ENCODE measurements at places on chromosomes 2 and 18.
A peak's percentile ranks its signal among the peaks of the same experiment; 100 is the strongest.

DNA sequence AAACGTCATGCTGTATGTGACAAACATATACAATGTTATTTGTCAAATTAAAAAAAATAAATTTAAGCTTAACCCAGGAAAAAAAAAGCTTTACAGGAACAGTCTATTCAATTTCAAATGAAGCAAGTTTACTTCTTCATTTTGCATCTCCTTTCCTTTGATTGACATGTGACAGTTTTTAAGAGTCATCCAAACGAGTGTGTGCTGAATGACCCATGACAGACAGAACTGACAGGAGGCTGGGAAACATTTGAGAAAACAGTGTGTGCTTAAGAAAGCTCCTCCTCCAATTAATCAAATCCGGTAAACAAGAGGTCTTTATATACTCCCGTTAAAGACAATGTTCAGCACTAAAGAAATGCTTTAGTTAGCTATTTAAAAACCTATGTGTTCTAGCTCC lies 177.7 kb downstream of the SRBD1 start:
- no peak for DNase-seq

GRCh38 chr2:156562124-156562523 lies 125.9 kb downstream of the GPD2 start:
- no peak for DNase-seq

- no peak for DNase-seq
These were observed 28.0 kb downstream of the CNGA3 start for GRCh38 chr2:98374286-98374685.

GRCh38 chr2:17877811-17878280 lies 621 bp upstream of the KCNS3 start:
- no peak for DNase-seq

DNA sequence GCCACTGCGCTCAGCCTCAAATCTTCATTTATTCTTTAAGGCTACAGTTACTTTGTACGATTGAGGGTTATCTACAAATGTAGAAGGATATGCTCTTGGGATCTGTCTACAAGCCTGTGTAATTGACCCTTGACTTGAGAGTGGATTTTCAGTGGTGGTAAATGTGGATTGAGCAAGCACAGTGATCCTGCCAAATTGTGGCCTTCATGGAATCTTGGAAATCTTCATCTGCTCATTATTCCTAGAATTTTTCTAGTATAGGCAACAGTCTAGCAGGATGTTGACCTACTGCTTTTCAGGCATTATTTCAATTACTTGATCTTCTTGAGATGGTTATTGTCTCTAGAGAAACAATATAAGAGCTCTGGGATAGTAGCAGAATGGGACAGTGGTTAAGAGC lies 226.1 kb upstream of the REV1 start:
- no peak for DNase-seq

GRCh38 chr2:187266645-187267044 lies 181.4 kb downstream of the CALCRL start:
- no peak for DNase-seq

GRCh38 chr2:233882353-233882752 lies 14.2 kb upstream of the MSL3B start:
- no peak for DNase-seq

DNA sequence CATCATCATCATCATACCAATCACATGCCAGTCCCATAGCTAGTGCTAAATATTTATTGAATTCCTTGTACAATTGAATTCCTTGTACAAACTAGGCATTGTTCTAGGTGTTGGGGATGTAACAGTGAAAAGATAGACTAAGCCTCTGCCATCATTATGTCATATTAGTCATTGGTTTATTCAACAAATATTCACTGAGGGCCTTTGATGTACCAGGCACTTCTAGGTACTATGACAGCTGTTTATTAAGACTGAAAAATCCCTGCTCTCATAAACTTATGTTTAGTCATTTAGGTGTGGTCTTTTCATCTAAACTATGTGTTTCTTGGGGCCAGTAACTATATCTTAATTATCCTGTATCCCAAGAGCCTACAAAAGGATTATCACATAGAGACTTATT lies 412.3 kb upstream of the ETAA1 start:
- DNase-seq: no peak

DNA sequence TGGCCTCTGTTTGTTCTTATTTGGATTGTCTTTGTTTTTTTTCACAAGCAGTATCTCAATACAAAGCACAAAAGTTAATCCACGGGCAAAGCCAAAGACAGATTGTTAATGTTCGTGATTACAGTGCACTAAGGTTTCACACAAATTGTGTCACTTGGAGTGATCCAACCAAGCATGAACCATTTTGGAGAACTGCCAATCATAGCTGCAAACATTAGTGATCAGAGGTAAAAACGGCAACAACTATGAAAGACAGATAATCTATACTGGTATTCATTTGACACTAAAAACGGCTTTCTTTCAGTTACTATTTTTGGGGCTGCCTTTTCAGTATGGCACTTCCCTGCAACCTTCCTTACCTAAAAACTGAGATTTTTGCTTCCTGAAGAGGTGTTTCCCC lies 213.1 kb upstream of the GULP1 start:
- DNase-seq: no peak

GRCh38 chr2:70728128-70728527 lies 39.9 kb downstream of the ADD2 start:
- no peak for DNase-seq

DNA sequence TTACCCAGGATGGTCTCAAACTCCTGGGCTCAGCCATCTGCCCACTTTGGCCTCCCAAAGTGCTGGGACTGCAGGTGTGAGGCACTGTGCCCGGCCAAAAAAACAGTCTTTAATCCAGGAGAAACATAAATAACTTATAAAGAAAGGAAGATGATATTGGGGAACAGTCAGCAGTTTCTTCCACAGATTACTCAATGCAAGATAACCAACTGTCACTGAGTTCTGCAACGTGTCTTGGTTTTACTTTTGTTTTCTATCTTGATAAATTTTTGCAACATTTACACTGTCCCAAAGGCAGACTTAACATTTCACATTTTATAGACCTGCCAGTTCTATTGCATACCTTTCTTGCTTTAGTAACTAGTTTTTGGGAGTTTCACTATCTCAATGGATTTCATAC lies 71.1 kb downstream of the ANKRD44 start:
- no peak for DNase-seq

DNA sequence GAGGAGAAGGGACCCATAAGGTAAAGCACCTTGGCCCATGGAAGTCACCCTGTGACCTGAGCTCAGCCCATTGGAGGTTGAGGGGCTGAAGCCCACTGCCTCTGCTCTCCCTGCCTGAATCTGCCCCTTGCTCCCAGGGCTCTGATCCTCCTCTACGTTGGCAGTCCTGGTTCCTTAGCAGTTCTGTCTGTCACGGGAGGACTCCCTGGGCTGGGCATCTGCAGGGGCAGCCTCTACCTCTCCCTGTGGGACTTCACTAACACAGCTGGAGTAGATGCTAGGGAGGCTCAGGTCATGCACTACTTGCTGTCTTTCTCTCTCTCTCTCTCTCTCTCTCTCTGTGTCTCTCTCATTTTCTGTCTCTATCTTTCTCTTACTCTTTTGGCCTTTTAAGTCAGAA lies 8.7 kb downstream of the GYPC start:
- DNase-seq: no peak

- no peak for DNase-seq
These were observed 144.5 kb downstream of the RAD51AP2 start for GRCh38 chr2:17373741-17374140.

- no peak for DNase-seq
These were observed 81.1 kb upstream of the SLC39A10 start for GRCh38 chr2:195575879-195576401.

GRCh38 chr2:86050301-86050700 lies 55.4 kb downstream of the POLR1A start:
- no peak for DNase-seq

GRCh38 chr18:23365602-23366001 lies 87.5 kb upstream of the RIOK3 start:
- no peak for DNase-seq

- DNase-seq: no peak
These were observed 137.2 kb downstream of the TFCP2L1 start for GRCh38 chr2:121147766-121148165.

- DNase-seq: no peak
These were observed 256.8 kb downstream of the NEDD4L start for GRCh38 chr18:58300867-58301266.

DNA sequence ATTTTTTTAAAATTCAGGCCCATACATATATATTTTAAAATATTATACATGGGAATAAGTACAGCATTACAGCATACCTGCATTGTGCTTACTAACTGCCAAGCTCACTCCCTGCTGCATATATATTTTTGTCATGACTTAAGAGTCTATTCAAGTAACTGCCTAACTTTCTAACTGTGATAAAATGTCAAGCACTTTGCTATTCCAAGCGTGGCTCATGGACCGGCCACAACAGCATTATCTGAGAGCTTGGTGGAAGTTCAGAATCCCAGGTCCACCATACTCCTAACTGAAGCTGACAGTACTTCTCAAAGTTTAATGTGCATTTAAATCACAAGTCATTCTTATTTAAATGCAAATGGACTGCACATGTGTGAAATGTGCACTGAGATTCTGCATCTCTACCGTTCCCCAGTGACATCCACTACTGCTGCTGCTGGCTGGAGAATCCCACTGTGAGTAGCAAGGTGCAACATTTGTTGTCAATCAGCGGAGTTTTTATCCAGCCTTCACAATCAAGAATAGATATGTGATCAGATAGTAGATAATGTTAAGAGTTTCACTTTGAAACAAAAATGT lies 79.1 kb downstream of the DYM start:
- DNase-seq: no peak

DNA sequence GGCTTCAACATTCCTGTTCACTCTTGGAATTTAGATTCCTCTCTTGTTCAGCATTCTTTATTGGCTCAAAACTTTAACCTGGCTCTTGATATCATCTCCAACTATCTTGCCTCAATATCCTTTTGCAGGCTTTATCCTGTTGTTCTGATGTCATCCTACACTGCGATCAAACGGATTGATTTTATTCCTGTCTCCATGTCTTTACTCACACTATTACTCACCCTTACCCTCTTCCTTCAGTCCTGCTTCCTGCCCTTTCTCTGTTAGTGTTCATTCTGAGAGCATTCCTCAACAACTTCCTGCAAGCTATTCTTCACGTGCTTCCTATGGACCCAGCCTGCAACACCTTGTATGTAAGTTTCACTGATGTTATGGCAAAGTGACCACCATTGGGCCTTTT lies 264.7 kb downstream of the RNF152 start:
- DNase-seq: no peak

GRCh38 chr2:166464187-166464586 lies 29.9 kb downstream of the SCN7A start:
- no peak for DNase-seq

DNA sequence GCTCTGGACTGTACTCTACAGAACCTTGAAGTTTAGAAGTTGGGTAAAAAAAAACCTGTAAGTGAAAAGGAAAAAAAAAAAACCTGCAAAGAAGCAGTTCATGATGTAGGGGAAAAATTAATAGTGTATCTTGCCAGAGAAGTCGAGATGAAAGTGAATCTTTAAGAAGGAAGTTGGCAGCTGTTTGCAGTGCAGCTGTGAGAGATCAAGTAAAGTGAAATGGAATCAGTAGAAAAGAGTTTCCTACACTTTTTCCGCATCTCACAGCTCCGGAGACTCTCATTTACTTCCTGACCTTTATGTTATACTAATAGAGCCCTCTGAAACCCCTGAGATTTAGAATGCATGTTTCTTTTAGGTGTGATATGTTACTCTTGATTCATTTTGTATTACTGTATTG lies 19.2 kb downstream of the RNMT start:
- DNase-seq: no peak

DNA sequence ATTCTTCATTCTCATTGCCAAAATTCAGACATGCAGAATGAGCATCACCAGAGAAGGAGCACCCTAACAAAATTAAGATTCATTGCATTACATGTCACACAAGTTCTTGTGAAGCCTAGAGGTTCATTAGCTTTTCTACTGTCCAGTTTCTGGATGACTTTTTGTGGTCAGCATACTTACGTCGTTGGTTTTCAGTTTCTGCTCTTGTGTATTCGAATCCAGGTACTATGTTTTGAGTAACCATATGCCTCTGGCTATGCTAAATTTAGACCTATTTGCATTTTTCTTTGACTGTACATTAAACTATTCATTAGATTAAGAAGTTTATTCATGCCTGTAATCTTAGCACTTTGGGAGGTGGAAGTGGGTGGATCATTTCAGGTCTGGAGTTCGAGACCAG lies 251.3 kb downstream of the PARD3B start:
- no peak for DNase-seq

DNA sequence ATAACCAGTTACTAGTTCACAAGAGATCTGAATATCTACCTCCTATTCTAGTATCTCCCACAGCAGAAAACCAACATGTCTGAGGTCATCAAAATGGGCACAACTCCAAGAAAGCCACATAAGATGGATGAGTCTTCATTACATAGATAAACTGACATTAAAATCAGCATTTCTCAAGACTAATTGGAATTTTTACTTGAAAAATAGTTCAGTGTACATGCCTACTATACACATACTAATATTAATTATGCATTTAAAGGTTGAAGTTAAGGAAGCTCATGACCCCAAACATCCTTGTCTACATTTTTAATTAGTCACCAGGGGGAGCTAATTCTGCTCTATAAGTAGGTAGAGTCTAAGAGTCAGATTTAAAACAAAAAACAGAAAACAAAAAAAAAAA lies 41.9 kb downstream of the ZNF521 start:
- DNase-seq: no peak

GRCh38 chr2:20186078-20186854 lies 38.7 kb downstream of the SDC1 start:
- DNase-seq: peak; percentile 11

Data from C1 segment of cervical spinal cord (tissue), 14 donors.